ENCODE measurements at places on chromosomes 4 and X.

DNA sequence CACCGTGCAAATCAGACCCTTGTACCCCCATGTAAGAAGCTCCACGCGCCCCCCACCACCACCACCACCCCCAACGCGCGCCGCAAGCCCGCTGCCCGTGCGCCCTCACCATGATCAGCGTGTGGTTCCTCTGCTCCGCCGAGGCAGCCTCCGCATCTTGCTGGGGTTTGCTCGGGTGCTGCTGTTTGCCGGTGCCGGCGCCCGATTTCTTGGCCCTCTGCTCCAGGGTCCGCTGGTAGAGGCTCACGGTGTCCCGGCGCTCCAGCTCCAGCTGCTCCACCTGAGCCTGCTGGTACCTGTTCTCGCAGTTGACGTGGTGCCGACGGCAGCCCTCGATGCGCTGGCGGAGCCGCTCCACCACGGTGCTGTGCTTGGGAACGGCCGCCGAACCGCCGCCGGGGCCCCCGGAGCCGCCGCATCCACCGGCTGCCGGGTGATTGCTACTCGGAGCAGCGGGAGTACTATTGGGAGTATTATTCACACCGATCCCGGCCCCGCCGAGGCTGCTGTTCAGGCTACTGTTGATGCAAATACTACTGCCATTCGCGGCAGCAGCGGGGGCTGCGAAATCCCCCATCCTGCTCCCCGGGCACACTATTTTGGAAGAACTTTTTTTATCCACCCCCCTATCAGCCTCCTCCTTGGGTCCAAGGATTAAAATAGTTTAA lies 1.1 kb downstream of the MAML3 start:
- DNase-seq, result peak; percentile 11

DNA sequence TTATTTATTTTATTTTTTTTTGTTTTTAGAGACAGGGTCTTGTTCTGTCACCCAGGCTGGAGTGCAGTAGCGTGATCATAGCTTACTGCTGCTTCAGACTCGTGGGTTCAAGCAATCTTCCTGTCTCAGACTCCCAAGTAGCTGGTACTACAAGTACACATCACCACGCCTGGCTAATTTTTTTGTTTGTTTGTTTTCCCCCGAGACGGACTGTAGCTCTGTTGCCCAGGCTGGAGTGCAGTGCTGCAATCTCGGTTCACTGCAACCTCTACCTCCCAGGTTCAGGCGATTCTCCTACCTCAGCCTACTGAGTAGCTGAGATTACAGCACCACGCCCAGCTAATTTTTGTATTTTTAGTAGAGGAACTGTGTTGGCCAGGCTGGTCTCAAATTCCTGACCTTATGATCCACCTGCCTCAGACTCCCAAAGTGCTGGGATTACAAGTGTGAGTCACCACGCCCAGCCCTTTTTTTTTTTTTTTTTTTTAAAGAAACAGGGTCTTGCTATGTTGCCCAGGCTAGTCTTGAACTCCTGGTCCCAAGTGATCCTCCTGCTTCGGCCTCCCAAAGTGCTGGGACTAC lies 32.2 kb downstream of the COPS4 start:
- no peak for DNase-seq

- no peak for DNase-seq
Measured at GRCh38 chr4:177789610-177790009, 347.4 kb upstream of the AGA start.

GRCh38 chr4:176927664-176928063 lies 134.9 kb upstream of the VEGFC start:
- DNase-seq, result no peak

- peak; percentile 20 for DNase-seq
Measured at GRCh38 chr4:184983672-184984356, 34.5 kb upstream of the HELT start.

- no peak for DNase-seq
Measured at GRCh38 chr4:164935363-164935762, 42.1 kb downstream of the TRIM61 start.

DNA sequence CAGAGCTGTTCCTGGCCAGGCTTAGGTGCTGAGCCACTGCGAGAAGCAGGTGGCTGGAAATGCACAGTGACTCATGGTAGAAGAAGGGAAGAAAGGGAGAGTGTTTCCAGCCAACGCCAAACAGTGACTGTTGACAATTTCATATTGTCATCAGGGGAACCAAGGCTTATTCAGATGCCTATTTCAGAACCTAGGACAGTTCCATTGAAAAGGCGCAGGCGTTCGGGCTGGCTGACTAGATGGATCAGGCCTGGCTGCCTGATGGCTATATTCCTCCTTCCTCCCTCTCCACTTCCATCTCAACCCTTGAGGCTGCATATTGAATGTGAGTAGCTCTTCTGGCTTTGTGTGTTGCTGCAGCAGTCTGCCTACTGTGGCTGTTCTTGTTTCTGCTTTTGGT lies 73.0 kb upstream of the FRMPD4 start:
- DNase-seq, result no peak

DNA sequence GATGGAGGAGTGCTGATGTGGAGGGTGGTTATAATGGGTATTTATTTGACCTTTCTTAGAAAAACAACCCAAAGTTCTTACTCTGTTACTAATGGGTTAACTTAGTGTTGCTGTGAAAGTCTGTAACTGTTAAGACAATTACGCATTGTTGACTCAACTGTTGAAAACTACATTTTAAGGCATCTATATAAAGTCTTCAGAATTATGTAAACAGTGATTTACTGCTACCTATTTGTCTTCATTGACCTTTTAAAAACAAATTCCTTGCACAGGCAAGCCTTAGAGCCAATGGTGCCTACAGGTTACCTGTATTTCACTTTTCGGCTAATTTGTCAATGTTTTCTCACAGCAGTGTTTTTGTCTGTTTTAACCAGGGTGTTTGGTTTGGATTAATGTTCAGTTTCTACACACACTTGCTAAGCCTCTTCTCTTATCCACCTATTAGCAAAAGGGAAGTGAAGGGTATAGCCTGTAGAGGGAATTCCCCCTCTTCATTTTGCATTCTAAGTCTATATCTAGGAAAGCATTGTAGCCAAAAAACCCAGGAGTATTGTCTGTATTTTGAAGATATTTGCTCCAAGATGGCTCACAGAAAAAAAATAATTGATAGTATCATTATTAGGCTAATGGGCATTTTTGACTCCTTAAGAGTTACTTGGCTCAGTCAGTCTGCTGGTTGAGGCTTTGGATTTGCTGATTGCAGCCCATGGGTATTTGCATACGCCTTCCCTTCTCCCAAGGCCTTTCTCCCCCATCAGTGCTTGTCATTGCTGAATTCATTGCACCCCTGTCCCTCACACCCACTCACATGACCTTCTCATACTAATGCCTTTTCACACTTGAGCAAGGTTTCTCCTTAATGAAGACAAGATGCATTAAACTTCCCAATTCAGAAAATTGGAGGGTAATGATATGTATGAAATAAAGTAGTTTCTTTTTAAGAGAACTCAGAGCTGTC lies 30.5 kb downstream of the AFF1 start:
- DNase-seq, result no peak

DNA sequence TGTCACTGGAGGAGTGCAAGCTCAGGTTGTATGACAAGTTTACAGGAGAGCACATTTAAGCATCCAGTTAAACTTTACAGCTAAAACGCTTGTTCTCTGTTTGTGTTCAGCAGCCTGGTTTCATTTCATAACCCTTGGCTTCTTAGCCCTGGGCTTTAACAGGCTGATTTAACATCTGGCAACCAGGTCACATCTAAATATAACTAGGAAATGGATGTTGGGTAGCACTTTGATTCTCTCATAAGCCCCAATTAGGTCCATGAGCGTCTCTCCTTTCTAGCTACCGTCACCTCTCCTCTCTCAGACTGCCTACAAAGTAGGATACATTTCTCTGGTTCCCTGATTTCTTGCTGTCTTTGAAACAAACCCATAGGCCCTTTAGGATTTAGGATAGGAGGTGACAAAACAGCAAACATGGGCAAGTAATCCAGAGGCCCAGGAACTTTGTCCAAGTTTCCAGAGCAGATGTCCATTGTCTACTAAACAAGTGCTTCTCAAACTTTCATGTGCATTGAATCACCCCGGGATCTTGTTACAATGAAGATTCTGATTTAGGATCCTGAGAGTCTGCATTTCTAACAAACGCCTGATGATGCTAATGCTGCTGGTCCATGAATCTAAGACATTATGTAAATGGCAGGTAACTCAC lies 22.5 kb downstream of the OTUD6A start:
- no peak for DNase-seq

- no peak for DNase-seq
Measured at GRCh38 chrX:104137496-104137895, 19.3 kb downstream of the SLC25A53 start.

- no peak for DNase-seq
Measured at GRCh38 chr4:83043801-83044407, 8.9 kb downstream of the COPS4 start.

DNA sequence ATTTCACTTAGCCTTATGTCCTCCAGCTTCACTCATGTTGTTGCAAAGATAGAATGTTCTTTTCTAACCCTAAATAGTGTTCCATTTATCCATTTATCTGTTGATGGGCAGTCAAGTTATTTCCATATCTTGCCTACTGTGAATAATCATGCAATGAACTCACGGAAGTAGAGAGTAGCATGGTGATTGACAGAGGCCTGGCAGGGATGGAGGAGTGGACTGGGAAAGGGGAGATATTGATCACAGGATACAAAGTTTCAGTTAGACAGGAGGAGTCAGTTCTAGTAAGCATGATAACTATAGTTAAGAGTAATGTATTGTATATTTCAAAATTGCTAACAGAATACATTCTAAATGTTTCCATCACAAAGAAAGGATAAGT lies 10.3 kb upstream of the CLNK start:
- no peak for DNase-seq

- DNase-seq, result no peak
Measured at GRCh38 chrX:153776611-153777045, 4.2 kb upstream of the SRPK3 start.

DNA sequence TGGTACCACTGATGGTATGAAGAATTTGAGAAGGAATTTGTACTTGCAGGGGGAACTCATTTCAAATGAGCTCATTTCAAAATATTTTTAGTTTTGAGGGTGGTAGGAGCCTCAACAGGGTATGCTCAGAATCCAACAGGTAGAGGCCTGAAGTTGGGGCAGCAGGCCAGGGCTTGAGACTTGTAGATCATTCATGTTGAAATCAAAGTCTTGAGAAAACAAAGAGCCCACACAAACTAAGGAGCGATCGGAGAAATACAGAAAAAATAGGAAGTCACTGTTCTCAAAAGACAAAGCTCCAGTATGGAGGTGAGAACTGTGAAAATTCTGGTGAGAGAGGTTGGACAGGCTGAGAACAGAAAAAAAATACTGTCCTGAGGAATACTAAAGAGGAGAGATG lies 979 bp upstream of the SLC9A6 start:
- no peak for DNase-seq

GRCh38 chr4:128471576-128471975 lies 184.0 kb upstream of the PGRMC2 start:
- DNase-seq, result no peak

DNA sequence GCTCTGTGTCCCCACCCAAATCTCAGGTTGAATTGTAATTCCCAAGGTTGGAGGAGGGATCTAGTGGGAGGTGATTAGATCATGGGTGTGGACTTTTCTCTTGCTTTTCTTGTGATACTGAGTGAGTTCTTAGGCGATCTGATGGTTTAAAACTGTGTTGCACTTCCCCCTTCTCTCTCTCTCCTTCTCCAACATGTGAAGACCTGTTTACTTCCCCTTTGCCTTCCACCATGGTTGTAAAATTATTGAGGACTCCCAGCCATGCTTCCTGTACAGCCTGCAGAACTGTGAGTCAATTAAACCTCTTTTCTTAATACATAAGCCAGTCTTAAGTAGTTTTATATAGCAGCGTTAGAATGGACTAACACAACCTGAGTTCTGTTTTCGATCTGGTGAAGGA lies 738.2 kb downstream of the ARAP2 start:
- no peak for DNase-seq

GRCh38 chrX:101287402-101287801 lies 3.7 kb downstream of the TAF7L start:
- no peak for DNase-seq

DNA sequence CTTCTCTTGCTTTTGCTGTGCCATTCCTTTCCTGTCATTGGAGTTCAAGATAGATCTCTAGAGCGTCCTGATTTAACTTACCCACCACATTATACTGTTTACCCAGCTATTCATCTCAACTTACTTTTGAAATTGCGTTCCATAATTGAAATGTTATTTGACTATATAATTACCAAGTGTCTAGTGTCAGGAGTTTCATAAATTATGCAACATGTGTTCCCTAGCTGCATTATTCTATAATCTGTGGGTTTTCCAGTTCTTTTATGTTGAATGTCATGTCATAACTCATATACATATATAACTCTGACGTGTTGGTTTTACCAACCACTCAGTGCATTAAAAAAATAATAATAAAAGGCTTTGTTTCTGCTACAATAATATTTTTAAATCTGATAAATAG lies 285.9 kb upstream of the ARSJ start:
- DNase-seq, result no peak

DNA sequence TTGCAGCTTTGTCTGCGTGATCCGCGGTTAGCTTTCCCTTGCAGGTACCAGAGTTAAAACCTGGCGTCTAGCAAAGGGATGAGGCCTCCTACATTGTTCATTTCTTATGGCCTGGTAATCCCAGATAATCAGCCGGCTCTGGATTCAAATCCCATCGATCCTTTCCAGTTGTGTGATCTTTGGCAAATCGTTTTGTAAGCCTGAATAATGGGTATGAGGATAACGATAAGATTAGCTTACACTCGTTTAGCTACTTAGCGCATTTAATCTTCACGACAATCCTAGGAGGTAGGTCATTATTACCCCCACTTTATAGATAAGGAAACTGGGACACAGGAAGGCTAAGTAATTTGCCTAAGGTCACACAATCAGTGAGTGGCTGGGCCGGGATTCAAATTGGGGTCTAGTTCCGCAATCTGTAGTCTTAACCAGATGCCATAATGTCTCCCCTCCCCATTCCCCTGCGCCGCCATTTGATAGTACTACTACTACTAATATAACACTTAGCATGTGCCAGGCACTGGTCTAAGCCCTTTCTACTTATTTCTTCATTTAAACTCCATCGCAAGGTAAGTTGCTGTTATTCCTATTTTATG lies 1.7 kb upstream of the UBA1 start:
- DNase-seq, result no peak

DNA sequence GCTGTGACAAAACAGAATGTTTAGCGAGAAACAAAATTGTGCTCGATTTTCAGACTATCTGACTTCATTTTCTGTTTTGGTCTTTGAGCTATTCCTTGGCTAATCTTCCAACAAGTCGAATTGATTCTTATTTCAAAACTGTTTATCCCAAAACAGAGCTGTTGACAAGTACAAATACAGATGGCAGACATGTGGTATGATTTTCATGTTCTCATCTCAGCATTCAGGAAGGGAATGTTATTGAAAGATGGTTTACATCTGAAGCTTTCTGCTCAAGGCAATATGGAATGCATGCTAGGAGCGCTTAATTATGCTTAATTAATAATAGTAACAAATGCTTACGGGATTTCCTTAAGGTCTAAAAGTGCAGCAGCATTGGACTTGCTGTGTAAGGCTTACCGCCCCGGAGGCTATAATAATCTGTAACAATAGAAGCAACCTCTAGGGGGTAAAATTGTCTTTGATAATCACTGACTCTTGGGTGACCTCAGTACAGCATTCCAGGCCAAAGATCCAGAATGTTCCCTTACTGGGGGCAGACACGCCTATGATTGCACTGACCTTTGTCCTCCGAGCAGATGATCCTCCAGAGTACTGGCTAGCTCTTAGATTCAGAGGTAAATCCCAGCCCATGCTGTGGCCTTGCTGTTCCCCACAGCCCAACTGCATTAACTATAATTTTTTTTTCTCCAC lies 16.4 kb downstream of the LSM6 start:
- DNase-seq, result no peak
